ENCODE measurements at places on chromosomes 12 and 14.

DNA sequence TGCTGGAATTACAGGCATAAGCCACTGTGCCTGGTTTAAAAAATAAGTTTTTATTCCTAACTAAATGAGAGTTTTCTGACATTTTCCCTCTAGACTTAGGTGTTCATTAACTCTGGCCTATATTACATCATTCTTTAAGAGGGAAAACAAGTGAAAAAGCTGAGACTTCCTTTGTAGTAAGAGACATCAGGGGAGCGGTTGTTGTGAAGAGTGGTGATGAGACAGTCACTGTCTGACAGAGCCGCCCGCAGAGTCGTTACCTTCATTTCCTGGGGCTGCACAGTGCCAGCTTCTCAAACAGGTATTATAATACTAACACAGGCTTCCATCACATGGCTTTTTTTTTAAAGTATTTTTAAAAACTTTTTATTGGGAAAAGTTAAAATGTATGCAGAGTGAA, 19.7 kb upstream of the TDRD9 start:
- no peak for DNase-seq

DNA sequence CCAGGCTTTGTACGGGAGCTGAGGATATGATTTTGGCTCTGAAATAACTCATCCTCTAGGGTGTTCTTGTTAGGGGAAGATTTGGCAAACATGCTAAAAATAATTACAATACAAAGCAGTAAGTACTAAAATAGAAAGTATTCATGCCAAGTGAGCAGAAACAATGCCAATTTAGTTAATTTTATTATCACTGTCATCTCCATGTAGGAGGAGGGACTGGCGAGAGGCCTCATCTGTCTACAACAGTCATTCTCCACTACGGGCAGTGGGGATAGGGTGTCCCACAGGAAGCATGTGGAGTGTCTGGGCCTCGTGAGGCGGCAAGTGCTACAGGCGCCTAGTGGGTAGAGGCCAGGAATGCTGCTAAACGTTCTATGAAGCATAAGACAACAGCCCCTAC, 3.3 kb downstream of the ISM2 start:
- DNase-seq: no peak

DNA sequence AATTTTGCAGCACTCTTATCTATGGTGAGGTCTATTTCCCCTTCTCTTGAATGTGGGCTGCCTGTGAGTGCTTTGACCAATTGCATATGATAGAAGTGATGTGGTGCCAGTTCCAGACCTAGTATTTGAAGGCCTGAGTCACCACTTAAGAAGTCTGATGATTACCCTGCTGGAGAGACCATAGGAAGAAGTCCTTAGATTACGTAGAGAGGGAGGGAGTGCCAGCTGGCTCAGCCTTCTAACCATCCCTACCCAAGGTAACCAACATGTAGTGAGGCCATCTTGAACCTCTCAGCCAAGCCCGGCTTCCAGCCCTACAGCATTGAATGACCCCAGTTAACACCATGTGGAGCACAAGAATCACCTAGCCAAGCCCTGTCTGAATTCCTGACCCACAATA, 166.9 kb downstream of the NELL2 start:
- DNase-seq: no peak

DNA sequence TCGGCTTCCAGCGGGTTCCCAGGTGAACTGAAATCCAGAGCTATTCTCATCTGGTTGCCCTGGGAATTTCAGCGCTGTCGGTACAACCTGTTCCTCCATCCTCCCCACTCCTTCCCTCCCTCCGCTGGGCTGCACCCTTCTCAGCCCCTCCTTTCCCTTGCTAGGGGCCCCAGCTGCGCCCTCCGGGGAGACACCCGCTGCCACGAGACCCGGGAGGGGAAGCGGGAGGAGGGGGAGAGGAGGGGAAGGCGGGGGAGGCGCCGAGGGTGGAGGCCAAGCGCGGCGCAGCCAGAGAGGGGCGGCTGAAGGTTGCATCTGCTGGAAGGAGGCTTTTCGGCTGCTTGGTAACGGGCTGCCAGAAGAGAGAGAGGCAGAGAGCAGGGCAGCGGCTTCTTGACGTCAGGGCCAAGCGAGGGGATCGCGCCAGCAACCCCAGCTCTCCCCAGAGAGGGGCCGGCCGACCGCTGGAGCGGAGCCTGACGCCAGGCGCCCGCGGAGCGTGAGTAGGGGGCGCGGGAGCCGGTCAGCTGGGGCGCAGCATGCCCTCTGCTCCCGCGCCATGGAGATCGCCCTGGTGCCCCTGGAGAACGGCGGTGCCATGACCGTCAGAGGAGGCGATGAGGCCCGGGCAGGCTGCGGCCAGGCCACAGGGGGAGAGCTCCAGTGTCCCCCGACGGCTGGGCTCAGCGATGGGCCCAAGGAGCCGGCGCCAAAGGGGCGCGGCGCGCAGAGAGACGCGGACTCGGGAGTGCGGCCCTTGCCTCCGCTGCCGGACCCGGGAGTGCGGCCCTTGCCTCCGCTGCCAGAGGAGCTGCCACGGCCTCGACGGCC, at the start of gene KCNA5:
KCNA5 (plus strand) TSS at position 291 of the 831 bp plus-strand sequence; CDS start at position 560, 269 bp downstream.
- no peak for DNase-seq

DNA sequence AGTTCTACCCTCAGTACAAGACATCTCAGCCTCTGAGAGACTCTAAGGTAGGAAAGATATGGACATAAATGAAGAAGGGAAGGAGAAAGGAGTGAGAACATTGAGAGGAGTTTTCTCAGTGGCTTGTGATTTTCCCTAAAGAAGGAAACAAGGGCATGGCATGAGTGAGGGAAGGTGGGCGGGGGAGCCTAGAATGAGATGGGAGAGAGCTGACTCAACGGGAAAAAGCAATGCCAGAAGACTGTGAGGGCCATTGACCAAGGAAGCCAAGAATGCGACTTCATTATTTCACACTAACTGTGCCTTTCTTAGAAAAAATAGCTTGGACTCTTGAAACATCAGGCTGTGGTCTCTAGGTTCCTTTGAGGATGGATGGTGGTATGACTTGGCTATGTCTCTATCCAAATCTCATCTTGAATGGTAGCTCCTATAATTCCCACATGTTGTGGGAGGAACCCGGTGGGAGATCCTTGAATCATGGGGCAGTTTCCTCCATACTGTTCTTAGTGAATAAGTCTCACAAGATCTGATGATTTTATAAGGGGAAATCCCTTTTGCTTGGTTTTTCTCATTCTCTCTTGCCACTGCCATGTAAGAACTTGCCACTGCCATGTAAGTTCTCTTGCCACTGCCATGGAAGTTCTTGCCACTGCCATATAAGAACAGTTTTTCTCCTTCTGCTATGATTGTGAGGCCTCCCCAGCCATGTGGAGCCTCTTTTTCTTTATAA, 279.6 kb downstream of the NUAK1 start:
- peak; percentile 24 for DNase-seq

DNA sequence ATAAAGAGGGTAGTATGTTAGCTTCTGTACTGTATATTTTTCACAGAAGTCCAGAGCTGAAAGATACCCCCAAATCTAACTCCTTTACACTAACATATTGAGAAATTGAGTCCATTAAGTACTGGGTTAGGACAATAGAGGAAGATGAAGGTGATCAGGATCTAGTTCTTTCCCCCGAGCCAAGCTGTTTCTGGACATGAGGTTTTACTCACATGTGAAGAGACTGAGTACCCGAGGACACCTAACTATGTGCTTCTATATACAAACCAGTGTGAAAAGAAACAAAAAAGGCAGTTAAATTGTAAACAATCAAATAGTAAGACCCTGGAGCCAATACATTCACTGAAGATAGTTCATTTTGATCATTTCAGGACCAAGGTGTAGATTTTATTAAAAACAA, 3.8 kb upstream of the TRHDE start:
- DNase-seq: no peak

- no peak for DNase-seq
Measured at GRCh38 chr14:59532419-59532818, 44.2 kb downstream of the CCDC175 start.

- DNase-seq: no peak
Measured at GRCh38 chr14:96501217-96501739, 904 bp upstream of the PAPOLA start.

GRCh38 chr12:81819991-81820633, 61.0 kb upstream of the PPFIA2 start:
- DNase-seq: peak; percentile 85

DNA sequence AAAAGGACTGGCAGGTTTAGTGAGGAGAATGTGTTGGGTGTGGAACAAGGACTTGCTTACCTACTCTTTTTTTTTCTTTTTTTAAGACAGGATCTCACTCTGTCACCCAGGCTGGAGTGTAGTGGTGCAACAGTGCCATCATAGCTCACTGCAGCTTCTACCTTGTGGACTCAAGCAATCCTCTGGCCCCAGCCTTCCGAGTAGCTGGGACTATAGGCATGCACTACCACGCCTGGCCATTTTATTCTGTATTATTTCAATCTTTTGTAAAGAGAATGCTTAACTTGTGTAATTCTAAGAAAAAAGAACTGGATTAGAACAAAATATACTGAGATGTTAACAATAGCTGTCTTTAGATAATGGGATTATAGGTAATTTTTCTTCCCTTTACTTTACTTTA, 1.9 kb upstream of the VRTN start:
- no peak for DNase-seq

DNA sequence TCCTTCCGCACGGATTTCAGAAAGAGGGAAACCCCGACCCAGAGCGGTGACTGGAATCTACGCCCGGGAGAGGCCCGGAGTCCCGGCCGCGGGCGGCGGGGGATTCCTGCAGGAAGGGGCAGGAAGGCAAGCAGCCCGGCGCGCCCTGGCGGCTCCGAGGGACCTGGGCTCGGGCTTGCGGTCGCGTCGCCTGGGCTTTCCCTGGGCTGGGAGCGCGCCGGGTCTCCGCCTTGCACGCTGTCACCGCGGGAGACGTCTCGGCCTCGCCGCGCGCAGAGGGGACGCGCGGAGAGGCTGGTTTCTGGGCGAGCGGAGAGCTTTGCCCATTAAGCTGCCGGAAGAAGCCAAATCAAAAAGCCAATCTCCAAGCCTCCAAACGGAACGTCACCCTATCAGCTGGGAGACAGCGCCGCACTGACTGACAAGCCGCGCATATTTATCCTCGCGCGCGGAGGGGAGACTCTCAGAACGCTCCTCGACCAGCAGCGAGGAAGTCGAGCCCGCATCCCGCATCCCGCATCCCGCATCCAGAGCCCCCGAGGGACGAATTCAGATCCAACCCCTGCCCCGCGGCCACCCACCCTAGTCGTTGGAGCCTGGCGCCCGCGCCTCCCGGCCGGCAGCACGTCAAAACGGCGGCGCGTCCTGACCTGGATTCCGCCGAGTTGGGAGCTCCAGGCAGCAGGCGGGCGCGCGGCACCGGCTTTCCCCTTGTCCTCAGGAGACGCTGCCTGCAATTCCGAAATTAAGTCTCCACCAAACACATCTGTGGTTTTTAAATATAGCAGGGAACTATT, at the start of gene SLC8A3:
SLC8A3 (minus strand) TSS at position 293 of the 797 bp plus-strand sequence. CDS start 20,529 bp downstream, outside the sequence.
- peak; percentile 67 for DNase-seq

DNA sequence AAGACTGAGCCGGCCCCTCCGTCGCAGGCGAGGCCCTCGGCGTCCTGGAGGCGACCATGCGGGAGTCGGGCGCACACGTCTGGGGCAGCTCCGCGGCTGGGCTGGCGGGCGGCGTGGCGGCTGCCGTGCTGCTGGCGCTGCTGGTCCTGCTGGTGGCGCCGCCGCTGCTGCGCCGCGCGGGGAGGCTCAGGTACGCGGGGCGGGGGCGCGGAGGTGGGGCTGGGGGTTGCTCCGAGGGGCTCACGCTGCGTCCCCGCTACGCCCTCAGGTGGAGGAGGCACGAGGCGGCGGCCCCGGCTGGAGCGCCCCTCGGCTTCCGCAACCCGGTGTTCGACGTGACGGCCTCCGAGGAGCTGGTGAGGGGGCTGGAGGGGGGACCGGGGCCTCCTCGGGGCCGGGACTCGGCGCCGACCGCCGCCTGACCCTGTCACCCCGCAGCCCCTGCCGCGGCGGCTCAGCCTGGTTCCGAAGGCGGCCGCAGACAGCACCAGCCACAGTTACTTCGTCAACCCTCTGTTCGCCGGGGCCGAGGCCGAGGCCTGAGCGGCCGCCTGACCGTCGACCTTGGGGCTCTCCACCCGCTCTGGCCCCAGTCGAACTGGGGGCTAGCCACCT, 7.8 kb downstream of the AMN start:
- DNase-seq: no peak

DNA sequence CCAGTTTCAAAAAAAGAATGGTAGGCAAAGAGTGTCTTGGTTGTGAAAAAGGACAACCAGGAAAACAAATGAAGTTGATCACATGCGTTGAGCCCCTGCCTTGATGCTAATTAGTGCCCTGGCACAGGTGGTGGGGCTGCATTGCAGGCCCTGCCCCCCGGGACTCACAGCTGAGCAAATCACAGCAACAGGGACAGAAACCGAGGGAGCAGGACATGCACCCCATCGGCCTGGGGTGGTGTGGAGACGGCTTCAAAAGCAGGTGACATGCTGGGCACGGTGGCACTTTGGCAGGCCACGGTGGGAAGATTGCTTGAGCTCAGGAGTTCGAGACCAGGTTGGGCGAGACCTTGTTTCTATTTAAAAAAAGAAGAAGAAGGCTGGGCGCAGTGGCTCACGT, 1.1 kb upstream of the PAPLN start:
- DNase-seq: no peak

- no peak for DNase-seq
Measured at GRCh38 chr14:53807108-53807507, 149.5 kb downstream of the BMP4 start.

- DNase-seq: peak; percentile 89
Measured at GRCh38 chr14:53894456-53894855, 62.2 kb downstream of the BMP4 start.
